ENCODE measurements at places on chromosomes 16 and 17.

DNA sequence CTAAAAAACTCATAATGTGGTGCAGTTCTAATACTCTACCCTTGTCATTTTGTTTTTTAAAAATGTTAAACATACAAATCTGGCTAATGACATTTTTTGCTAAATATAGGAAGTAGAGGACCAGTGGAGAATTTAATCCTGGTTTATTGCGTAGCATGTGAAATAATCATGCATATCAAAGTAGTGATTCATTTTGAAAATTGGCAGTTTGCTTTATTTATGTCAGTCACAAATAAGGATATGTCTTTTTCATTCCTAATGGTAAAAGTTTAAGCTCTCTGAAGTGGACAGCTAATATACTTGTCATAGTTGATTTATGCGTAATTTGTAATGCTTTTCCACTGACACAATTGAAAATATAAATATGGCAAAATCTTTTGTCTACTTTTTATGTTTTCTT, 224.2 kb downstream of the BCAS3 start:
- peak; percentile 82 for DNase-seq

- peak; percentile 68 for DNase-seq
Observed at GRCh38 chr17:38861399-38861843, 7.9 kb upstream of the RPL23 start.

DNA sequence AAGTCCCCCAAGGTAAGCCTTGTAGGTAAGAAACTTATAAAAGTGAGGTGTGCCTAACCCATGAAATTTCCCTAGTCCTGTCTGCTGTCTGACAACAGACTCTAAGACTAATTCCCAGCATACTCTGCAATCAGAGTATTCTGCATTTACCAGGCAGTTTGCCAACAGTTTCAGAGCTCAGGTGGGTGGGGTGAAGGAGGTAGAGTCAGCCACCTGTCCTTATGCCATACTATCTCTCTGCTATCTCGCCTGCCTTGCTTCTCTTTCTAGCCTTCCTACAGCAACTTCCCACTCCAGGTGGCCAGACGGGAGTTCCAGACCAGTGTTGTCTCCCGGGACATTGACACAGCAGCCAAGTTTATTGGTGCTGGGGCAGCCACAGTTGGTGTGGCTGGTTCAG, 2.3 kb downstream of the ATP5MC1 start:
- no peak for DNase-seq

- no peak for DNase-seq
Observed at GRCh38 chr16:79320956-79321355, 279.6 kb downstream of the MAF start.

DNA sequence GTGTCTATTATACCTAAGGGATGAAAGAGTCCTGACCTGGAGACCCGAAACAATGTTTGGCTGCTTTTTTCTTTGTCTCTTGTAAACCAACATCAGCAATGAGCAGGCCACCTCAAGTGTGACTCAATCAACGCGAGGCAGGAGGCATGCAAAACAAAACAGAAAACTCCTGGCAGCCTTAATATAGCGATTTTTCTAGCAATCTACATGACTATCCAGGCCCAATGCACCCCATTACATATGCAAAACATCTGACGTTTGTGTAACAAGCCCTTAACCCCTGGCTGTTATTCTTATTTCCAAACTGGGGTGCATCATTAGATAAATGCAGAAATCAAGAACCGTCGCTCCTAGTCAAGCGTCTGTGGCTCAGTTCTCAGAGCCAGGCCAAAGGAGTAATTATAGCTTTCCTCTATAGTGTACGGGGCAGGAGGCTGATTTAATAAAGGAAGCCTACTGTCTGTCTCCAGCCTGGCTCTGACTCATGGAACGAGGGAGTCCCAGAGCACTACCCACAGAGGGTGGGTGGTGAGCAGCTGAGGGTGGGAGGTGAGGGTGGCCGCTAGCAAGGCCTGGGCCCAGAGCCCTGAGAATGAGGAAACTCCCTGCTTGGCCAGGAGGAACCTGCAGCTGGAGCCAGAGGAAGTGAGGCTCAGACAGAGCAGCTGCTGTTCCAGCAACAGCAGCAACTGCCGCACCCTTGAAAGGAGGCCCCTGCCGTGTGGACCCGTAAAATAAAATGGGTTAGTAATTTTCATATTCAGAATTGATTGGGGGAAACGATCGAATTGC, 43.9 kb downstream of the CHD9 start:
- DNase-seq = peak; percentile 93

DNA sequence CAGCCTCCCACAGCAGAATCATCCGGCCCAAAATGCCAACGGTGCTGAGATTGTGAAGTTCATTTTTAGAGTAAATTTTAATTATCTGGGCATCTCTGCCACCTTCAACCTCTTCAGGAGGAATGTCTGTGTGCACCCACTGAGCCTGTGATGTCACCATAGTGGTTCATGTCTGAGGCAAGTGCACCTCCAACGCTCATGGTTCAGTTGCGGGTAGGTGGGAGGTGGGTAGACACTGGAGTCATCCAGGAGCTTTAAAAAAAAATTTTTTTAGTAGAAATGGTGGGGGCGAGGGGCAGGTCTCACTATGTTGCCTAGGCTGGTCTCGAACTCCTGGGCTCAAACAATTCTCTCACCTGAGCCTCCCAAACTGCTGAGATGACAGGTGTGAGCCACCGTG, 1.9 kb downstream of the FLYWCH1 start:
- DNase-seq = no peak

DNA sequence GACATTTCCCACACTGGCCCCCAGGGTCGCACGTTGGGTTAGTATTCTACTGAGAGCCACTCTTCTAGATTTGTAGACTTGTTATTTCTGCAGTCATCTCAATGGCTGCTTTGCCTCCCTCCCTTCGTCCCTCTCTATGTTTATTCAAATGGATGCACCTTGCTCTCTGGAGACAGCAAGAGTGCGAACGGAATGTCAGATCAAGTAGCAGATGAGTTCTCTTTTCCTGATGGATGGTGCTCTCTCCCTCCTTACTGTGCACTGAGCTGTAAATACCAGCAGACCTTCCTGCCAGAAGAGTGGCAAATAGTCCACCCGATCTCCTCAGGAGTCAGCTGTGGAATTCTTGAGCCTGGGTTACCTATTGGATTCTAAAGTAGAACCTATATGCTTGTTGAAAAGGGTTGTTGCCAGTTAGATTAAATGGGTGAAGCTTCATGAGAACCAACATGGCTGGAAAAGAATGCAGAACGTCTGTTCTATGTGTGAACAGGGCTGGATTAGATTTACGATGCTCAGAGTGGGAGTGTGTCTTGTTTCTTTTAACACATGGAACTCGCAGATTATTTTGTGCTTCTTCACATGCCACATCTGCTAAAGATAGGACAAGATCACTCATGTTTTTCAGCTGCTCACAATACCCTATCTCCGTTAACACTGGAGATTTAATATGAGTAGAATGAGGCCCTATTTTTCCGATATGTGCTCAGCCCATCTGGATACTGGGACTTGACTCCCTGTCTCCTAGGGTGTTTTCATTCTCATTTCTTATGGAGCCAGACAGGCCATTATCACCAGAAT, 6.1 kb downstream of the GNAO1 start:
- DNase-seq = no peak

DNA sequence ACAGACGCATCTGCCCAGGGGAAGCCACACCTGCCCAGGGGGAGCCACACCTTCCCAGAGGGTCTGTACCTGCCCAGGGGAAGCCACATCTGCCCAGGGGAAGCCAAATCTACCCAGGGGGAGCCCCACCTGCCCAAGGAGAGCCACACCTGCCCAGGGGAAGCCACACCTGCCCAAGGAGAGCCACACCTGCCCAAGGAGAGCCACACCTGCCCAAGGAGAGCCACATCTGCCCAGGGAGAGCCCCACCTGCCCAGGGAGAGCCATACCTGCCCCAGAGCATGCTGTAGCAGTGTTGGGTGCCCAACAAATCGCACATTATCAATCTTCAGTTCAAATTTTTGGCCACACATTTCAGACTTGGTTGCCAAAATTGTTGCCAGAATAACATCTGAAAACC, 19.6 kb downstream of the NPRL3 start:
- DNase-seq = no peak

- DNase-seq = peak; percentile 83
Observed at GRCh38 chr17:32943647-32944191, 15.8 kb downstream of the TMEM98 start.

- DNase-seq = peak; percentile 36
Observed at GRCh38 chr17:13492737-13493122, 109.0 kb downstream of the HS3ST3A1 start.

DNA sequence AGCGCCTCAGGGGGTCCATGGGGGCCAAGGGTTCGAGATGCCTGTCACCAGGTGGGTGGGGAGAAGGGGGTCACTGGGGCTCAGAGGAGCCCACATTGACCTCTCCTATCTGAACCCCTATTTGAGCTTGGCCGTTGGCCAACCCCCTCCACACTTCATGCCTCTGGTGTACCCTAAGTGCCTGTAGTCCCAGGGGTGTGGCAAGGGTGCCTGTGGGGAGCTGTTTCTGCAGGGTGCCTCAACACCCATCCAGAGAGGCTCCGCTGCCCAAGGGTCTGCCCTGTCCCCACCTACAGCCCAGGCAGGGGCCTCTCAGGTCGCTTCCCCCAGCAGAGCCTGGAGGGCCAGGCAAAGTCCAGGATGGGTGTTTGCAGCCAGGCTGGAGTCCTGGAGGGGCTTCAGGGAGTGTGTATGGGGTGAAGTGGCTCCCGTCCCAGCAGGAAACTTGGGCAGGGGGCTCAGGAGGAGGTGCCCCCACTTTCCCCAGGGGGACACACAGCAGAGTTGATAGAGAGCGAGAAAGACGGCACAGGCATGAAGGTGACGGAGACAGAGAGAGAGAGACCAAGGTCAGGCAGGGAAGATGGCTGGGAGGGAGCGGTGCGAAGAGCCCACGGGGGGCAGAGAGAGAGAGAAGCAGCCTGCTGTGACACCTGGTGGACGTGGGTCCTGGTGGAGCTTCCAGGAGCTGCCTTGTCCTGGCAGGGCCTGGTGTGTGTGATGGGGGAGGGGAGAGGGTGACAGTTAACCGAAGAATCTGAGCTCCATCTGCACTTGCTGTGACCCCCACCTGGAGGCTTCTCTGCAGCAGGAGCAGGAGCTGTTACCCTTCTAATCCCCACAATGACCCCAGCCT, at the start of gene SEPTIN12:
Gene SEPTIN12 (minus strand): TSS at position 719 of the 856 bp plus-strand sequence. CDS start 700 bp downstream, at position 19.
- no peak for DNase-seq

GRCh38 chr17:51272812-51273211, 12.5 kb downstream of the UTP18 start:
- no peak for DNase-seq

DNA sequence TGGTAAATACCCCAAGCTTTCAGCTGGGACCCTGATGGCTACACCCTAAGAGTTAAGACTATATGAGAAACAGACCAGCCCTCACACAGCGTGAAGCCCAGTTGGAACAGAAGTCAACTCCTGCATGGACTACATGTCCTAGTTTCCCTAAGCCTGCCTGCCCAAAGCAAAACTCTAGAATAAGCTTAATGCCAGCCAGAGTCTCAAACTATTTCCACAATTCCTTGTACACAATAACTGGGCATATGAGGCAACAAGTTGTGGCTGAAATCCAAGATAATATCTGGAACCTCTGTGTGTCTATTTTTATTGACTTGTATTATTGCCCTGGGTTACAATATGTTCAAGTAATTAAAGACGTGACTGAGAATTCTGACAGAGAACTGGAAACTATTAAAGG, 19.4 kb downstream of the MYH10 start:
- DNase-seq = no peak

DNA sequence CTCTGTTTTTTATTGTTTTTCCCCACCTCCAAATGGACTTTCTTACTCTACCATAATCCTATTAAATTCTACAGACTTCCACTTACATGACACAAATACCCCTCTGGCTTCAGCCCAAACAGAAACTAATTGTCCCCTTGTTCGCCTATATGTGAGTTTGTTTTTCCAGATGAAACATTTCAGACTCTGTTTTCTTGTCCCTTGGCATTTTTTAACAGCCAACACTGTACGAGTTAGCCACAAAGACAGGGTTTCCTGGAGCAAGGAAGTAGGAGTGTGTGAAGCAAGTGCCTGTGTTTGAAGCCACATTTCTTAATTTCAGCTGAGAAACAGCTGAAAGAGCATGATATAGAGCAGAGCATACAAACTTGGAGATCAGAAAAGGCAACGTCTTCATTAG, 382.2 kb upstream of the CDH5 start:
- no peak for DNase-seq

DNA sequence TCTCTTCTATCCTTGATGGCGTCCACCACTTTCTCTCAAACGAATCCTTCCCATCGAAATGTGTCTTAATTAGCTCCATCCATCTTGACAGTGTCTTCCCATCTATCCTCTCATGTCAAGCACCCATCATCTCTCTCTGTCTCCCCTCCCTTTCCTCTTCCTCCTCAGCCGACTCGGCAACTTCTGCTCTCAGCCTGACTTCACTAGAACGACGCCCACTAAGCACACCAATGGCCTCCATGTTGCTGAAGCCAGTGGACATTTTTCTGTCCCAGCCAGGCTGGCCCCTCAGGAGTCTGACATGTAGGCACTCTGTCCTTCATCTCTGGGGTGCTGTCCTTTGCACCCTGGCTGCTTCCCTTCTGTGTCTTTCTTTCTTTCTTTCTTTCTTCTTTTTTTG, 2.5 kb upstream of the SPATA20 start:
- DNase-seq = no peak

DNA sequence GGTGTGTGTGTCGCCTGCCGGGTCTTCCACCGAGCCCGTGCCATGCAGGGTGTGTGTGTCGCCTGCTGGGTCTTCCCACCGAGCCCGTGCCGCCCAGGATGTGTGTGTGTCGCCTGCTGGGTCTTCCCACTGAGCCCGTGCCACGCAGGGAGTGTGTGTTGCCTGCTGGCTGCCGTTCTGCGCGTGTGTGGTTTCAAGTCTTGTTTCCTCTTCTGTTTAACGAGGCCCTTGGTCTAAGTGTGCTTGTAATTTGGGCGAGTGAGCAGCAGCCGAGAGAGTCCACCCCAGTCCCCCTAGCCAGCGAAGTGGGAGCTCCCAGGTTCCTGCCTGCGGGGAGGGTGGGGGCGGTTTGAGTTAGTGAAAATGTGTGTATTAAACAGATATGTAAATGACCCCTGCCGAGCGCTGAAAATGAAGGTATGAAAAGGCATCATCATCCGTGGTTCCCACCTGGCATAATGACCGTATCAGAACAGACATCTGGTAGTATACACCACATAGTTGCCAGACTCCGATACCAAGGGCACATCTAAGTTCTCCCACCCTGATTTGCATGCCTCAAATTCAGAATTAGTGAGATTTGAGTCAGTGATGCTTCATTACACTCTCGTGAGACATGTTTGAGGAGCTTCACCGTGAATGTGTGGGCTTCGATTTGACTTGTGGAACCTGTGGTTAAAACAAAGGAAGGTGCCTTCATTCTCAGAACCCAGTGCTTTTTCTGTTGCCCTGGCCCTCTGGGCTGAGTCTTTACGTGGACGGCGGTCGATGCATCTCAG, 114.5 kb upstream of the CHMP6 start:
- DNase-seq = no peak

Measured in fibroblast of skin of right biceps (primary cell).